ENCODE measurements at places on chromosomes 12 and 14. TPM values are rescaled to one million over a fixed set of nuclear protein-coding genes. Genes with fewer than 3 reads are reported as not detected.

DNA sequence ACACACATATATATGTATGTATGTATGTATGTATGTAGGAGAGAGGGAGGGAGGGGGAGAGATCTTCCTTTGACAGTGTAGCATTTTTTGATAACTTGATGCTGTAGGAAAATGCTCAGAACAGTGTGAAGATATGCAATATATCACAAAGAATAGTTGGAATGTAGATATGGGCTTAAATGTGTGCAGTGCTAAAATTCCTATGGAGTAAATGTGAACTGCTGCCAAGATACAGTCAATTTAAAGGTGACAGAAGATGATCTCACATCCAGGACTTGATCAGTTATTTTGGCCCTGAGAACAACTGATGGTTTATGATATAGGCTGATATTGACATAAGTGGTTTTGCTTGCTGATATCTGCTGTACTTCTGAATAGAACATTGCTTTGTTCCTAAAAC lies 84.2 kb downstream of the DAAM1 start:
- DNase-seq, result no peak

GRCh38 chr12:100375038-100375735 lies 18.3 kb downstream of the SLC17A8 start:
- DNase-seq, result no peak

GRCh38 chr12:52248541-52249461 lies 15.8 kb downstream of the KRT7 start:
- DNase-seq, result no peak

- no peak for DNase-seq
Observed at GRCh38 chr14:26621807-26622560, 24.2 kb upstream of the NOVA1 start.

Gene NTF3
- not detected for total RNA-seq

DNA sequence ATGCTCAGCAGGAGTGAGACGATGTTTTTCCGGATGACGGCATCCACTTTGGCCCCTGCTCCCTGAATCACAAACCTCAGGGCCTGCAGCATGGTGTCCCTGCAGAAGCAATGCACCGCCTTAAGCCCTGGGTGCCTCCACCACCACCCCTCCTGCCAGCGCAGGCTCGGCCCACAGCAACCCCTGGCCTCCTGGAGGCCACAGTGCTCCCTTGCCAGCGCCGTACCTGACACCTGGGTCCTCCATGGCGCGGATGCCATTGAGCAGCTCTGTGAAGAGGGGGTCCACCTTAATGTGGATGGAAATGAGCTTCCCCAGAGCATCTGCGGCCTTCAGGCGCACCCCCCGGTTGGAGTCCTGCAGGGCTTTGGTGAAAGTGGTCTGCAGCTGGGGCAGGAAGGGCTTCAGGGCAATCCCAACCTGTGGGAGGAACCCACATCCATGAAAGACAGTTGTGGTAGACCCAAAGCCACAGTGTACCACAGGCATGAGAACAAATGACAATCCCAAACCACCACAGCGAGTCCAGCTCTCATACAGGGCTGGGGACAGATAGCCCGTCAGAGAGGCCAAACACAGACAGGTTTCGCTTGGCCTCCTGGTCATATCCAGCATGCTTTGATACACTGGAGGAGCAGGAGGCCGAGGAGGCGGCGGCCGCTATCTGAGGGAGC lies 17.9 kb upstream of the RAB35 start:
- DNase-seq, result no peak

- DNase-seq, result peak; percentile 67
Observed at GRCh38 chr12:46269429-46270241, 792 bp upstream of the SLC38A1 start.

Gene NINJ2
- 13.1 TPM for total RNA-seq

Gene SLCO1C1
- total RNA-seq, result not detected

DNA sequence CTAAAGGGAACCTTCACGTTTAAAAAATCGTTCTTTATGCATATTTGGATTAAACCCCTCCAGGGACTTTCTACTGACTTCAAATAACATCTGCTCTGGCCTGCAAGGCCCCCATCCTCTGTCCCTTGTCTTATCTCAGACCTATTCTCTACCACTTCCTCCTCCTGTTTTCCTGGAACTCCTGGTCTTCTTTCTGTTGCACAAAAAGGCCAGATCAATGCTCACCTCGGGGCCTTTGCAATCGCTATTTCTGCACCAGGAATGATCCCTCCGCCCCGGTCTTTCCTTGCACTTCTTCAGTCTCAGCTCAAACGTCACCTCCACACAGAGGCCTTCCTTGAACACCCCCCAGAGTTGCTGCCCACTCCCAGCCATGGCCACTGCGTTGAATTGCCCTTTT lies 57.6 kb upstream of the BEGAIN start:
- DNase-seq, result peak; percentile 21

Gene CPSF6
- 91.6 TPM for total RNA-seq

GRCh38 chr12:9068600-9068999 lies 47.1 kb downstream of the A2M start:
- no peak for DNase-seq

Gene RIPK3
- 37.3 TPM for total RNA-seq

Gene CLEC7A
- total RNA-seq, result not detected

- no peak for DNase-seq
Observed at GRCh38 chr12:80470403-80470802, 26.4 kb downstream of the PTPRQ start.

Gene SSTR1
- total RNA-seq, result not detected

DNA sequence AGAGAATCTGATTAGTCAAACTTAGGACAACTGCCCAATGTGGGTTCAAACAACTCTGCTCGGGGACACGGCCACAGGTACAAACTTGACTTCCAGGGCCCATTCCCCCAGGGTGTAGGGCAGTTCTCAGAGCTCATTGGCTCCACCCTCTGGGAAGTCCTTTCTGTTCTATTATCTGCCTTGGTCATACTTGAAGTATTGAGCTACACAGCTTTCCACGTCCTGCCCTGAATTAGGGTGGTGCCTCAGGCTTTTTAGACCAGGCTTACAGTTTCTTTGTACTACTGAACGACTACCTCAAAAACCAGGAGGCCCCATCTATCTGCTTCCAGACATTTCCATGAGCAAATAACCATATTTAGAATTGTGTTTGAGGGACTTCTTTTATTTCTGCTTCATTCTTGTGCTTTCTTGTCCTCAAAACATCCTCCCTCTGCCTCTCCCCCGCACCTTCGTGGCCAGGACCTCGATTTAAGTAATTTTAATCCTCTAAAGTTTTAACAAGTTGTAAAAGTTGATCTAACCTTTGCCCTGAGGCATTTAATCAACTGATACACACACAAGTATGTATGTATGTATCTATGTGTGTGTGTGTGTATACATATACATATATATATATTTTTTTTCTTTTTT lies 281.7 kb upstream of the AMIGO2 start:
- DNase-seq, result peak; percentile 68

Gene DPF3
- 15.4 TPM for total RNA-seq

GRCh38 chr14:106039400-106039799 lies 513.0 kb downstream of the TMEM121 start:
- DNase-seq, result peak; percentile 55

Gene OR4E2
- total RNA-seq, result not detected

DNA sequence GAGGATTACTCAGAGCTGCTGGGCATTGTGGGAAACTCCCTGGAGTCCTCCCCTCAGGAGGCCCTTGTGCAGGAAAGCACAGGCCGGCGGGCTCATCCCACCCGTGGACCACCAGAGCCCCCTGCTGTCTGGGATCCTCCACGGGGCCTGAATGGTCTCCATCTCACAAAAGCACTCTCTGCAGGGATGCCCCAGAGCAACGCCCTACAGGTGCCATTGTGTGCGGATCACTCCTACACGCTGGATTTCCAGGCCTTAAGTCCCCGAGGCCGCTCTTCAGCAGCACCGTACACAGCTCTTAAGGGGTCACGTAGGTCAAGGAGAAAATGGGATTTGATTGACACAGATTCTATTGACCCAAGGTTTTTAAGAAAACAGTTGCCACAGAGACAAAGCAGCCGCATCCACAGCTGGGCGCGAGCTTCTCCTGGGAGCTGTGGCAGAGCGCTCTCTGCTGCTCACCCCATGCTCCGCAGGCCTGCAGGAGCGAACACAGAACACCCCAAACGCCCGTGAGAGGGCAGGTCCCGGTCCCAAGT lies 36.7 kb upstream of the RIMBP2 start:
- DNase-seq, result no peak

GRCh38 chr14:54589076-54589475 lies 22.1 kb downstream of the SAMD4A start:
- no peak for DNase-seq

All from activated CD4-positive, alpha-beta memory T cell treated with anti-CD3 and anti-CD28 coated beads, Interleukin-2, amount 10 ng/mL, durations not matched to agents 7 days and 5 days (primary cell).